Skeletal muscle tissue (tissue), 5 donors: ENCODE measurements at places on chromosomes 2 and 18. TPM values are rescaled to one million over a fixed set of nuclear protein-coding genes. Genes with fewer than 3 reads are reported as not detected.

CCL20 gene
- not detected for total RNA-seq

TMEM198 gene
- 2.1 TPM for total RNA-seq

GALNT13 gene
- total RNA-seq, result under 0.01 TPM

HAAO gene
- 4.2 TPM for total RNA-seq
